ENCODE measurements at places on chromosomes 3 and 15. TPM values are rescaled to one million over a fixed set of nuclear protein-coding genes. Genes with fewer than 3 reads are reported as not detected.

The MAPKAPK3 gene
- 21.9 TPM for total RNA-seq

The PPM1L gene
- total RNA-seq, result 7.0 TPM

The CORO2B gene
- total RNA-seq, result 0.91 TPM

The SAMMSON gene
- not detected for total RNA-seq

The LPP gene
- total RNA-seq, result 43.2 TPM

The GCSAM gene
- not detected for total RNA-seq

The GOLGA8S gene
- total RNA-seq, result 1.6 TPM

The ISLR2 gene
- total RNA-seq, result 0.09 TPM

The MYEF2 gene
- total RNA-seq, result 10.5 TPM

- no peak overlapping the region for H3K27ac ChIP-seq
- DNase-seq, result no peak
- H3K4me3 ChIP-seq, result no peak overlapping the region
- peaks cover 6% of the 10 kb centered on the region for H3K4me1 ChIP-seq
Measured at GRCh38 chr15:52334491-52335160, 39.0 kb upstream of the MYO5C start.

- no peaks in the 10 kb centered on the region for H3K36me3 ChIP-seq
- H3K4me1 ChIP-seq, result peaks cover 6% of the 10 kb centered on the region
- peak overlapping the region; percentile 76 for H3K4me3 ChIP-seq
- H3K27ac ChIP-seq, result no peak overlapping the region
- DNase-seq, result no peak
Measured at GRCh38 chr15:41828807-41829141, 882 bp downstream of the JMJD7 start.

GRCh38 chr3:36792342-36792741 is 28.0 kb upstream of the DCLK3 start:
- no peak for DNase-seq
- no peak overlapping the region for H3K4me3 ChIP-seq
- no peaks in the 10 kb centered on the region for H3K27me3 ChIP-seq

DNA sequence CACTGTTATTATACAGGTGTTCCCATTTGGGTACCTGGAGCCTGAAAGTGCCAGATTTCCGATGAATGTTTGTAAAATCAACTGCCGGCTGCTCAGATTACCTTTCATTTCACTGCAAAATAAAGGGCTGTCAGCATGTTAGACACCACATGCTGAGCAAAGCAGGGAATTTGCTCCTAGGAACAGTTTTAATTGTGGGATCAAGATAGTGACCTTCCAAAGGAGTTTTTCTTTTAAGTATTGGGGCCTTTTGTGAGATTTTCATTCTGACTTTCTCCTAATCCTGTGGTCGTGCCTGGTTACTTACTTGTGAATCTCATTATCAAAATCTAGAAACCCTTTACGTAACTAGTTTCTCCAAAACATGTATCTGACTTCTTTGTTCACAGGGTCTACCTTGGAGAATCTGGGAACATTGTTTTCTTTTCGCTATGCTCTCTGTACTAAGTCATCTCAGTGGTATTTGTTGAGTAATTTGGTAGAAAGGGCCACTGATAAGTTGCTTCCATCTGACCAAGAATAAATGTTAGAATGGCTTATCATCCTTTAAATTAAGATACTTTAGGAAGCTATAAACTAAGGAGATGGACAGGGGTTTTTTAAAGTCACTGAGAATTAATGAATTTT is 40.8 kb upstream of the LRTM1 start:
- no peak overlapping the region for H3K4me3 ChIP-seq
- H3K27ac ChIP-seq, result no peak overlapping the region
- no peak for DNase-seq
- no peaks in the 10 kb centered on the region for H3K4me1 ChIP-seq

- no peak overlapping the region for H3K27ac ChIP-seq
- no peaks in the 10 kb centered on the region for H3K27me3 ChIP-seq
- H3K4me3 ChIP-seq, result no peak overlapping the region
- no peaks in the 10 kb centered on the region for H3K36me3 ChIP-seq
Measured at GRCh38 chr3:156661155-156661554, 13.2 kb upstream of the TIPARP start.

- H3K27me3 ChIP-seq, result no peaks in the 10 kb centered on the region
- H3K27ac ChIP-seq, result no peak overlapping the region
- H3K4me1 ChIP-seq, result no peaks in the 10 kb centered on the region
- no peak for DNase-seq
- H3K4me3 ChIP-seq, result no peak overlapping the region
- no peaks in the 10 kb centered on the region for H3K36me3 ChIP-seq
Measured at GRCh38 chr15:99481113-99481950, 84.5 kb upstream of the MEF2A start.

DNA sequence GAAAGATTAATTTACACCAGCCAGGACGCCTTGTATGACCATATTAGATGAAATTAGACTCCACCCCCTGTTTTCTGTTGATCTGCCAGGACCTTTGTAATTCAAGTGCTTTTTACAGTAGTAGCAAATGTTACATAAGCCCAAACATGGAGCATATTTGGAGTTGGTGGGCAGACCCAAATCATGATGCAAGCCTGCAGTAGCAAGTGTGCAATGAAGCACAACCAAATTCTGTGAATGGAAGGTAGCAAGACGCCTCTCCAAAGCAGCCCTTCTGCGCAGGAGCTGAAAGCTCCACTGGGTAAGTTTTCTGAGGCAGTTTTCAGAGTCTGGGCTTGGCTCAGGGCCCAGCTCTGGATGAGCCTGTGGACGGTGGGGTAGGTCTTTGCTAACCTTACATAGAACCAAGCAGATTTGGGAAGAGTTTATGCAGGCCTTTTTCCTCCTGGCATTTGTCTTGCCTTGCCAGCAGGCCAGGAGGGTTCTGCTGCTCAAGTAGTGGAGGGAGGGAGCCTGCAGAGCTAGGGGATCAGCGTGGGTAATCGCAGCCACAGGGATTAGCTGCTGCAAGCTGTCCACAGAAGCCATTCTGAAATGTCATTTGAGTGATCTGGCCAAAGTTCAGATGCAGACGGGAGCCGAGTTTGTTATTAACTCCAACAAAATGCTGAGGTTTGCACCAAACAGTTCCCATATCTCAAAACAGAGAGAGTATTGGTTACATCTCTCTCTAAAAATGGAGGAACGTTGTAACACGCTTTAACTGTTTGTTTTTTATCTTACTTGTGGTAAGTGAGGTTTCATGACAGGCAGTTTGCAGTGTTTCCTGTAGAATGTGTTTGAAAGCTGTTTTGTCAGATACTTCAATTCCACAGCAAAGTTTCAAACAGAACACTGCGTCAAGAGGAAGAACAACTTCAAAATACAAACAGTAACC is 55.4 kb downstream of the PSMD6 start:
- no peaks in the 10 kb centered on the region for H3K27me3 ChIP-seq
- no peaks in the 10 kb centered on the region for H3K36me3 ChIP-seq
- peak overlapping the region; percentile 83 for H3K27ac ChIP-seq
- peaks cover 78% of the 10 kb centered on the region for H3K4me1 ChIP-seq
- H3K4me3 ChIP-seq, result peak overlapping the region; percentile 19
- DNase-seq, result peak; percentile 57

GRCh38 chr3:178558637-178559036 is 22.4 kb downstream of the KCNMB2 start:
- DNase-seq, result no peak
- no peak overlapping the region for H3K4me3 ChIP-seq
- H3K27ac ChIP-seq, result no peak overlapping the region
- no peaks in the 10 kb centered on the region for H3K4me1 ChIP-seq
- no peaks in the 10 kb centered on the region for H3K27me3 ChIP-seq

DNA sequence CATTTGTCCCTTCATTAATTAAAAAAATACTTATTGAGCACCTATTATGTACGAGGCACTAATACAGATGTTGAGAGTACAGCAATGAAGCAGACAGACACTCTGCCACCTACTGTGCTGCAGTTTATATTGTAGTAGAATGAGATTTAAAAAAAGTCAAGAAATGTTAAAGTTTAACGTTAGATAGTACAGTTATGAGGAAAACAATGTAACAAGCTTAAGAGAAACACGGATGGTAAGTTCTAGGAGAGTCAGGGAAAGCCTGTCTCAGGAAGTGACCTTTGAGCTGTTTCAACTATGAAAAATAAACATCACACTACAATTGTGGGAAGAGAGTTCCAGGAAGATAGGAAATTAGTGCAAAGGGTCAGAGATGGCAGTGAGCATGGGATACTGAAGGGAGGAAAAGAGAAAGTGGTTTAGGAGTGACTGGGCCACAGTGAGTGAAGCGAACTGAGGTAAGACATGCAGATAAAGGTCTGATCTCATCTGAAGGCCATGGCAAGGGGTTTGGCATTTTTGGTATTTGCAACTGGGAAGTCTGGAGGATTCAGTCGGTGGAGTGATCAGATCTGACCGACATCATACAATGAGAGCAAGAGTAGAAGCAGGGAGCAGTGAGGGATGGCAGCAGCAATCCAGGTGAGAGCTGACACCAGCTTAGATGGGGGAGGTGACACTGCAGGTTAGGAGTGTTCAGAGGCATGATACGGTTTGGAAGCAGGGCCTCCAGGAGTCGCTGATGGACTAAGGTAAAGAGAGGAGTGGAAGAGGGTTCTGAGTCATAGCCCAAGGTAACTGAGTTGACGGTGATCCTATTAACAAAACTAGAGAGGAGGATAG is 28.5 kb downstream of the PLSCR4 start:
- DNase-seq, result no peak
- H3K27ac ChIP-seq, result peak overlapping the region; percentile 10
- H3K4me3 ChIP-seq, result no peak overlapping the region
- H3K27me3 ChIP-seq, result no peaks in the 10 kb centered on the region
- H3K36me3 ChIP-seq, result no peaks in the 10 kb centered on the region

DNA sequence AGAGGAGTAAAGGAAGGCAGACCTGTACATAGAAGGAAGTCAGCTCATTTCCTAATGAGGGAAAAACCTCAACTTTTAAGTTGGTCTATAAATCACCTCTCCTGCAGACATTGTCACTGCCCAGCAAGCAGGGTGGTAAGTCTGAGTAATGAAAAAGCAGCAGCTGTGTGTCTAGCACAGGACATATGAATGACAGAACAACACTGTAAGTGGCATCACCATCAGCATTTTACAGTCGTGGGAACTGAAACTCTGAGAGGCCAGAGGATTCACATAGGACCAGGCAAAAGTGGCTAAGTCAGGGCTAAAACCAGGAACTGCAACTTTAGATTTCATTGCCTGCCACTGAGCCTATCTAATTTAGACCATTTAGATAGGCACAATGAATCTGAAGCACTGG is 235.6 kb downstream of the CLSTN2 start:
- no peak overlapping the region for H3K27ac ChIP-seq
- DNase-seq, result no peak
- no peak overlapping the region for H3K4me3 ChIP-seq
- no peaks in the 10 kb centered on the region for H3K36me3 ChIP-seq

DNA sequence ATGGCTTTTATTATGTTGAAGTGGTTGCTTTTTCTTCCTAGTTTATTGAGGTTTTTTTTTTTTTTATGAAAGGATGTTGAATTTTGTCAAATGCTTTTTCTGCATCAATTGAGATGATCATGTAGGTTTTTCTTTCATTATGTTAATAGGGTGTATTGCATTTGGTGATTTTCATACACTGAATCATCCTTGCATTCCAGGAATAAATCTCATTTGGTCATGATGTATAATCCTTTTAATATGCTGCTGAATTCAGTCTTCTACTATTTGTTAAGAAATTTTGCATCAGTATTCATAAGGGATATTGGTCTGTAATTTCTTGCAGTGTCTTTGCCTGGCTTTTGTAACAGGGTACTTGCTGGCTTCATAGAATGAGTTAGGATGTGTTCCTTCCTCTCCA is 11.5 kb upstream of the CLRN1 start:
- no peak overlapping the region for H3K27ac ChIP-seq
- no peak overlapping the region for H3K4me3 ChIP-seq
- no peaks in the 10 kb centered on the region for H3K36me3 ChIP-seq
- no peaks in the 10 kb centered on the region for H3K27me3 ChIP-seq

DNA sequence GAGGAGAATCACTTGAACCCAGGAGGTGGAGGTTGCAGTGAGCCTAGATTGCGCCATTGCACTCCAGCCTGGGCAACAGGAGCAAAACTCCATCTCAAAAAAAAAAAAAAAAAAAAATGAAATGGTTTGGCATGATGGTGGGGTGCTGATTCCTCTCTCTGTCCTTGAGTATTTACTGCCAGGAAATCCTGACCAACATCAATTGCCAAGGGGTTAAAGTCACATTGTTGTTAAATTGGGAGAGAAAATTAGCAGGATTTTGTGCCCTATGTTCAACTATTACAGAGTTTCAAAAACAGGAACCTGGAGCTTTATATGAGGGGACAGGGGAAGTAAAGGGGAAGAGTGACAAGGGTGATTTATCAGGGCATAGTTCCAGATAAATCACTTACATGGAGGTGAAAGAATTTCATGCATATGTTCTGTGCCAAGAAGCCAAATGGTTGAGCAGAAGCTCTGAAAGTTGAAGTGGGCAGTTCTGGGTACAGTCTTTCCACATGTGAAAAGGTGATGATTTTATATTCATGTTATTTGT is 70.5 kb upstream of the TSEN2 start:
- no peak overlapping the region for H3K4me3 ChIP-seq
- DNase-seq, result no peak
- no peak overlapping the region for H3K27ac ChIP-seq
- H3K4me1 ChIP-seq, result no peaks in the 10 kb centered on the region
- no peaks in the 10 kb centered on the region for H3K36me3 ChIP-seq

GRCh38 chr15:62428851-62429598 is 263.9 kb upstream of the C2CD4B start:
- H3K27me3 ChIP-seq, result no peaks in the 10 kb centered on the region
- H3K4me1 ChIP-seq, result no peaks in the 10 kb centered on the region
- no peak for DNase-seq
- no peak overlapping the region for H3K27ac ChIP-seq
- no peaks in the 10 kb centered on the region for H3K36me3 ChIP-seq
- H3K4me3 ChIP-seq, result no peak overlapping the region

DNA sequence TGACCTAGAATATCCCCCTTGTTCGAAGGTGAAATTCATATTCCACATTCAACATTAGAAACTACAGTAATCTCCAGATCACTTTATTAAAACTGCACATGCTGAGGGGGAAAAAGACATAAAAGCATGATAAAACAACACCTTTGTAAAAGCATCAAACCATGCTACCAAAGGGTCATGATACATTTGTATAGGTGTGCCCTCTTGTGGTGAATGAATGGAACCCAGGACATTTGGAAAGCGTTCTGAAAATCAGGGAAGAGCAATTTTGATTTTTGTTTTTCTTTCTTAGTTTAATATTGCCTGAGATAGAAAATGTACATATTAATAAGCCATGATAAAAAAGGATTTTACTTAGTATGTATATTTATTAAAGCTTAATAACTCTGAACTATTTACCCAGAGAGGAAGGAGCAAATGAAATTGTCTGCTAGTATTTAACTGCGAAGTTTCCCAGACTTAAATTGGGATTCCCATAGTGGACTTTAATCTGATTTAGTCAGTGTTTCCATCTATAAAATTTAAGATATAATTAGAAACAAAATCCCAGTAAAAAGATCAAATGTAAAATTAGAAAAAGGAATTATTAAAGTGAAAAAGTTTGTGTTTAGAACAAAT is 105.8 kb upstream of the ARL6 start:
- H3K4me1 ChIP-seq, result no peaks in the 10 kb centered on the region
- no peaks in the 10 kb centered on the region for H3K27me3 ChIP-seq
- H3K27ac ChIP-seq, result no peak overlapping the region
- no peak for DNase-seq
- no peaks in the 10 kb centered on the region for H3K36me3 ChIP-seq
- no peak overlapping the region for H3K4me3 ChIP-seq

GRCh38 chr15:69280783-69281182 is 17.9 kb upstream of the PAQR5 start:
- H3K27ac ChIP-seq, result no peak overlapping the region
- H3K27me3 ChIP-seq, result no peaks in the 10 kb centered on the region
- DNase-seq, result no peak
- no peak overlapping the region for H3K4me3 ChIP-seq

- no peaks in the 10 kb centered on the region for H3K4me1 ChIP-seq
- H3K27me3 ChIP-seq, result no peaks in the 10 kb centered on the region
- DNase-seq, result no peak
- H3K27ac ChIP-seq, result no peak overlapping the region
- no peaks in the 10 kb centered on the region for H3K36me3 ChIP-seq
Measured at GRCh38 chr3:46865546-46865945, 2.3 kb upstream of the MYL3 start.

All from pancreas (tissue), 10 donors.